ENCODE measurements at places on chromosomes 4 and X. TPM values are rescaled to one million over a fixed set of nuclear protein-coding genes. Genes with fewer than 3 reads are reported as not detected.

Gene GSTCD
- total RNA-seq, result 7.1 TPM

Gene PNMA6A
- total RNA-seq, result 4.2 TPM

Gene MAGEB2
- total RNA-seq, result not detected

Gene ABLIM2
- total RNA-seq, result 7.6 TPM

Gene CYP2U1
- 1.3 TPM for total RNA-seq

Gene GPRASP1
- 0.35 TPM for total RNA-seq

Gene SMIM31
- not detected for total RNA-seq

Gene CDX4
- not detected for total RNA-seq

Gene CAPN6
- total RNA-seq, result not detected

Gene AP1S2
- 19.6 TPM for total RNA-seq

Gene GPRASP2
- 4.8 TPM for total RNA-seq

Gene TLR8
- not detected for total RNA-seq

Gene ARHGAP4
- total RNA-seq, result 1.2 TPM

Gene FGB
- 22.1 TPM for total RNA-seq

Gene TRPC3
- total RNA-seq, result 0.11 TPM

Gene WAS
- total RNA-seq, result 0.31 TPM

Gene MGAT4D
- total RNA-seq, result not detected

Gene TCEAL6
- not detected for total RNA-seq

Gene CT45A2
- total RNA-seq, result not detected

Gene CXCL8
- 6.5 TPM for total RNA-seq

Gene ITGB1BP2
- 0.71 TPM for total RNA-seq

Gene ITIH6
- total RNA-seq, result not detected

Gene ACE2
- total RNA-seq, result not detected

Gene FREM3
- total RNA-seq, result not detected

Gene TSPYL2
- 33.6 TPM for total RNA-seq

All from A549 treated with dexamethasone at 1 μM for 4 hours (cell line).